Epithelial cell of esophagus (primary cell): ENCODE measurements at places on chromosomes 13 and 19.

- peak; percentile 61 for DNase-seq
These were observed 5.2 kb downstream of the SYDE1 start for GRCh38 chr19:15112385-15112784.

GRCh38 chr13:40283666-40284065 lies 382.8 kb downstream of the FOXO1 start:
- DNase-seq = peak; percentile 95

DNA sequence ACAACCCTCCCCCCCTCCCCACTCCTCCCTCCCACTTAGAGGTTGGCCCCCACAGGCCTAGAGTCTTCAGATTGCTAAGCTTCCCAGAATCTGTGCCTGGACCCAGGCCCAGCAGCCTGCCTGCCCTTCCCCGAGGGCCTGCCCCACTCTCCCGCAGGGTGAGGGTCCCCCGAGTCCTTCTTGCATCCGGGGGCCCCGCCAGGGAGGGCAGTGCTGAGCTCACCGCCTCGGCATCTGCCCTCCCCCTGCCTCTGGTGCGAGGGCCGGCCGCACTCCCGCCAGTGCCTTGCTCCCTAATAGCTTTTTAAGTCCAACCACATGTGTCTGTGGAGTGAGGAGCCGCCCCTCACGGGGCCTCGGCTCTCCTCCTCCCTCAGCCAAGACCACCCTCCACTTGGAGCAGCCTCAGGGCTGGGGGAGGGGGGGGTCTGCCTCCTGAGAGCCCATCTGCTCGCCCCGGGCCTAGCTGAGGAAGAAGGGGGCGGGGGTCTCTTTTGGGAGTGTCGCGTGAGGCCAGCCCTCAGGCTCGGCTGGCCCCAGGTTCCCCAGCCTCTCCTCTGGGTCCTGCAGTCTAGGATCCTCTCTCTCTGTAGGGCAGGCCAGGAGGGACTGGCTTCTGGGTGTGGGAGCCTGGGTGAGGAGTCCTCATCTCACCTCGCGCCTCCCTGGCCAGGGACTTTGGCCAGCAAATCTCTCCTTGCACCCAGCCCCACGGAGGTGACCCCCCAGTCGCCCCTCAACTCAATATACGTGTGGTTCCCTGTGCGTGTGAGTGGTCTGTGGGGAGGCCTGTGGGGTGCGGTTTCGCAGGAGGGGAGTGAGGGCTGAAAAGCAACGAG lies 47.2 kb downstream of the LYL1 start:
- DNase-seq = peak; percentile 29

- DNase-seq = no peak
These were observed 48.4 kb upstream of the ZNRF4 start for GRCh38 chr19:5406816-5407215.

DNA sequence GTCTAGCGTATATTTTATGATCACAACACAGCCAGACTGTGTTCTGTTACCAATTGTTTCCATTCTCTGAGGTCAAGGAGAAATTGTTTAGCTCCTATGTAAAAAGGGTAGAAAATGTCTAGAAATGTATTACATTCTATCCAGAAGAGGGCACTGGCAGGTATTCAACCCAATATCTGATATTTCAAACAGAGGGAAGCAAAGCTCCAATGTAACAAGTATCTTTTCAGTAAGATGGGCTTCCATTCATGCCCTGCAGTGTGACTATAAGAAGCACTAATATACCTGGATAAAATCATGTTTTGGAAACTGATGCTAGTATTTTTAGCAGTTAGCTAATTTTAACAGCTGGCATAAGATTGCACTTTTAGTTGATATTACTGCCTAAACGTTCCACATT lies 312.7 kb downstream of the FGF14 start:
- peak; percentile 25 for DNase-seq
